Breast epithelium (tissue), 4 donors: ENCODE measurements at places on chromosomes 16 and 17.

- no peak for DNase-seq
Measured at GRCh38 chr17:43892647-43892952, 14.7 kb downstream of the MPP2 start.

GRCh38 chr16:51231702-51232101, 80.6 kb upstream of the SALL1 start:
- no peak for DNase-seq

GRCh38 chr17:37220607-37220953, 155.2 kb upstream of the C17orf78 start:
- DNase-seq, result no peak

GRCh38 chr16:73794994-73795393, 501.6 kb upstream of the PSMD7 start:
- DNase-seq, result no peak

- DNase-seq, result no peak
Measured at GRCh38 chr17:57604771-57605674, 140.1 kb downstream of the CCDC182 start.

GRCh38 chr16:57736419-57737351, 1.1 kb downstream of the KATNB1 start:
- DNase-seq, result no peak

- DNase-seq, result no peak
Measured at GRCh38 chr16:23131036-23131435, 18.2 kb downstream of the USP31 start.

GRCh38 chr17:70286391-70286790, 117.1 kb downstream of the KCNJ2 start:
- DNase-seq, result no peak

GRCh38 chr17:78544881-78545755, 32.1 kb downstream of the DNAH17 start:
- DNase-seq, result no peak
